ENCODE measurements at places on chromosomes 5 and 9.
A peak's percentile ranks its signal among the peaks of the same experiment; 100 is the strongest.

GRCh38 chr5:109223531-109223930 lies 186.2 kb downstream of the PJA2 start:
- no peak for DNase-seq

DNA sequence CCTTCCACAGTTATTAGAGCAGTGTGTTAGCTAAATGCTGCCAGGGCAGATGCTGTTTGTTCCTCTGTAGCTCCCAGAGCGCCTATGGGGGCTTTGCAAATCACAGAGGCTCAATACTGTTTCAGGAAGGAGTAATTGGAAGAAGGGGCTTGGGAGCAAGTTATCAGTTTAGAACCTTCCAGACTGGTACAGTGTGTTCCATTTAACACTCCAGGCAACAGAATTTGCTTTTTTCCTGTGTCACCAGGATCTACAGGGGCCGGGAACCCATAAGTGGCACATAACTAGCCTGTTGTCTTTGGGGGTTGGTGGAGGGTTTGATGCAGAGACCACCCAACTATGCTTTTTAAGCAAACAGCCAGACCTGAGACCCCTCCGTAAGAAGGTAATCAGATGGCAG lies 307.3 kb upstream of the KCNN2 start:
- no peak for DNase-seq

DNA sequence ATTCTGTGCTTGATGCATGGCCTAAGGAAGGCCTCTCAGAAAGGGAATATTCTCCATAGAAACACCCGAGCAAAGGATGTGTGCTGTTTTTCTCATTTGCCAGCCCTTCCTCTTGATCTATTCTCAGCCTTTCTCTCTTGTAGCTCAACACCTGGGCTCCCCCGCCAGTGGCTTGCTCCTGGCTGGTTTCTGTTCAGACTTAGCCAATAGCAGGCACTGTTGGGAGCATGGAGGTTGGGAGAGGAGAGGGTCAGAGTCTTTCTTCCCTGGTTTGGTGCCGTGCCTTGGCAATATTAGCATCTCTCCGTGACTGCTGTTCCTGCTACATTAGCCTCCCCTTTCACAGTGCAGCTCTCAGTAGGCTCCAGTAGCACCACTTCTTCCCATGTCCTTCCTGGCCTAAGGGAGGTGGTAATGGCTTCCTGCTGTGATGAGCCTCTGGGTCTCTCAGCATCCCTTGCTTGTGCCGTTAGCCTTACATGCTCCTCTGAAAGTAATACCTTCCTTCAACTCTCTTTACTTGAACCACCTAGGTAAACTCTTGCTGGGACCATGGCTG lies 269.7 kb upstream of the GAS1 start:
- no peak for DNase-seq

DNA sequence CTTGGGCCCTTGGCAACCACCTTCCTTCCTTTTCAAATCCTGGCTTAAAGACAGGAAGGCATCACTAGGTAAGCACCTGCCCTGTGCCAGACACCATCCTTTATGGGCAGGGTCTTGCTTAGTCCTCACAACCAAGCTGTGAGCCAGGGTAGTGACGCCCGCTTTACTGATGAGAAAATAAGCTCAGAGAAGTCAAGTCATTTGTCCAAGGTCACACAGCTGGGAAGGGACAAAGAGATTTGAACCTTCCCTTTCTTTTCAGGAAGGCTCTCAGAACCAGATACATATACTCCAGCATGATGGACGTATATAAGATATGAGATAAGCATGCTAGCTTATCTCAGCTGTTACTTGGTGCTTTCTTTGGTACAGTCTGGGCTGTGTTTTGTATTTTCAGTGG lies 76.9 kb downstream of the SH3PXD2B start:
- DNase-seq, result no peak

GRCh38 chr5:103424026-103424425 lies 138.6 kb downstream of the NUDT12 start:
- no peak for DNase-seq

DNA sequence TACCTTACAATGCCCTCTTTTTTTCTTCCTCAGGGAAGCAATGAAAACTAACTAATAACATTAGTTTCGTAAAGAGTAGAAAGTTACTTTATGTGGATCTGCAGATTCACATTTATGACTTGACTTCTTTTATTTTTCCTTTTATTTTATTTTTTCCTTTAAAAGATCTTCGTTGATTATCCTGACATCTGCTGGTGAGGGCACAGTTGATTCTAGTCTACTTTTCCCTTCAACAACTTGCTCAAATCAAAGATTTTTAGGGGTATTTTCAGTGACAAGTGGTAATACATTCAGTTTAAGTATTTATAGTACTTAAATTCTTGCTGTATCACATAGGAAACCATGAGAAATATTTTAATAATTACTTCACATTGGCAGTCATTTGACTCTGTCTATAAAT lies 4.9 kb downstream of the EDIL3 start:
- DNase-seq, result no peak

GRCh38 chr5:540906-541538 lies 16.8 kb upstream of the SLC9A3 start:
- no peak for DNase-seq

DNA sequence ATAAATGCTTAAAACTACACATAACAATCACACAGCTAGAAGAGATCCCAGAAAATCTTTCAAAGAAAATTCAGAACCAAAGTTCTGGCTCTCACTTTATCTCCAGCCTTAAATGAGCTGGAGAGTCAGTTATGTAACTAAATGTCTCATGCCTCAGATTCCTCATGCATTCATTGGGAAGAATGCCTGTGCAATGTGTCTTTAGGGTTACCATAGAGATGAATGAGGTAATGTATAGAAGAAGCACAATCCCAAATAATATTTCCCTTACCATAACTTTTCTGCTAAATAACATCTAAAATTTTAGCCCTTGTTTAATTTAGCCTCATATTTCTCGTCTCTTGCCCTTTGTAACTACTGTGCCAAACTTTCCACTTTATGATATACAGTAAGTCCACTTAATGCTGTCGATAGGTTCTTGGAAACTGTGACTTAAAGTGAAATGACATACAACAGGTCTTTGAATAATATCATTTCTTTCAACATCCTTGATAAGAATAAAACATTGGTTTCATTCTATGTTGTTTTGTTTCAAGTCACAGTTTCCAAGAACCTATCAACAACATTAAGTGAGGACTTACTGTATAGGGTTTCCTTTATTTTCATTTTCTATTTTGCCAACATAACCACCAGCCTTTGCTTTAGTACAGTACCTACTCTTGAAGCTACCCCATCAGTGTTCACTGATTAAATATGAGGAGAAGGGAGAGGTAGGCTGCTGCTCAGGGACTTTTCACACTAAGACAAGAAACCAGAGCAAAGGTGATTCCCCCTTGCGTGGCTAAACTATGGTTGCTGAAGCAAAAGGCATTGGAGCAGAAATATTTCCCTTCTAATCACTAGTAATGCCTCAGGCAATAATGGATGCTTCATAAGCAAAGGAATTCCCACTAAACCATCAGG lies 295.7 kb upstream of the PTGER4 start:
- DNase-seq, result peak; percentile 56

DNA sequence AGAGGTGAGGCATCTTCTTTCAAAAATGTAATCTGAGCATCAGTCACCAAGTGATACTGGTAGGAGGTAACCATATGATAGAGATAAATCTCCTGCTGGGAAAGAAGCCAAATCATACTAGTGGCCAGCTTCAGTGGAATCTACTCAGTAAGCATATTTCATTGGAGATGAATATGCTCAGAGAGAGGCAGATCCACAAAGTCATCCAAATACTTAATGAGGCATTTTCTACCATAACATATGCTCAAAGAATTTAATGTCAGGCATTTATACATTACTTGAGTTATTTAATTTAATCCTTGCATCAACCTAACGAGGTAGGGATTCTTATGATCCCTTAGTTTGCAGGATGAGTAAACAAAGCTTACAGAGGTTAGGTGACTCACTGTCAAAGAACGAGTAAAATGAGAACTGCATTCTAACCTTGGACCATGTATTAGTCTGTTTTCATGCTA lies 50.9 kb upstream of the DMRTA1 start:
- DNase-seq, result peak; percentile 85

DNA sequence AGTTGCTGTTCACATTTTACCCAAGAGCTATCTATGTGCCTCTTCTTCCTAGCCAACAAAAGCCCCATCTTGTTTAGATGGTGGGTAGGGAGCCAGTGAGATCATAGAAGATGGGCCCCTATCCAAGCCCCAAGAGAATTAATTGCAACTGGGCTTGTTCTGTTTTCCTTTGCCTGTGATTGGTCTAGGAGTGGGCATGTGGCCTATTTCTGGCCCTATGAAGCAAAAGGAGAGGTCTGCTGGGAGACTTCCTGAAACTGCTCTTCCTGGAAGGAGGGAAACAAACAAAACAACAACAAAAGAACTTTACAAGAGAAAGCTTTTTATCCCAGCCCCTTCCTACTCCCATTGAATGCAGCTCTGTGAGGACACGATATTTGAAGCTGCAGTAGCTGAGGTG lies 32.5 kb upstream of the ALDOB start:
- no peak for DNase-seq

DNA sequence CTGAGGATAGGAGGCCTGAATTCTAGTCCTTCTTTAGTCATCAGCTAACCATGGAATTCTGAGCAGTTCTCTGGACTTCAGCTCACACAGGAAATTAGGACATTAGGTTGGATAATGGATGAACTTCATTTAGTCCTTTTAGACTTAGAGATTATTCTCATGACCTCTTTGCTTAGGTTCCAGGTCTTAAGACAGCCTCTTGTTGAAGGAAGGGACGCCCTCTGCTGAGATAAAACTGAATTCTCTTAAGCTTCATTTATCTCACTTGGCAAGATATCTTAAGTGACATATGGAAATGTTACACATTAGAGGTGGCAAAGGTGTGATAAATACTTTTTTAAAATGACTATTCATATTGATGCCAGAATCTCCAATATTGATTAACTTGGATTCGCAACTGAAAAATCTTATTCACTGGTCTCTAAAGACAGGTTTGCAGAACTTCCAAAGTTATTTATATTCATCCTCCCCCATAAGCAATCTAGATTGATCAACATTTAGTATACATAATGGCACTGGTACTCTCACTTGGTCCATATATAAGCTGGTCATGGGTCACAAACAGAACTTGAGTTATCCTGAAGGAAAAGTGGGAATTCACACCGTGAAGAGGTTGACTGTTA lies 16.9 kb upstream of the ZNF366 start:
- DNase-seq, result peak; percentile 45

DNA sequence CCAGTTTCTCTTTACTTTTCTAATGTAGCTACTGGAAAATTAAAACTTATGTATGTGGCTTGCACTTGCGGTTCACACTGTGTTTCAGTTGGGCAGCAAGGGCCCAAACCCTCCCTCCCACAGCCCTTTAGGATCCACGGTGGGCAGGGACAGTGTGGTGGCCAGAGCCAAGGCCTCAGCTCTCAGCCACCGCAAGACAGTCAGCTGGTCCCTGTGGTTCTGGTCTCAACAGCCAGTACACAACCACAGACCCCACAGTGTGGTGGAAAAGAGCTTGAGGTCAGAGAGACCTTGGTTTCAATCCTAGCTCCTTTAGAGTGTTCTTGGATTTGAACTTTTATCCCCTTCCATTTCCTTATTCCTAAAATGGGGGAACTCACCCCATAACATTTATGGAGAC lies 153.0 kb upstream of the SMIM23 start:
- no peak for DNase-seq

DNA sequence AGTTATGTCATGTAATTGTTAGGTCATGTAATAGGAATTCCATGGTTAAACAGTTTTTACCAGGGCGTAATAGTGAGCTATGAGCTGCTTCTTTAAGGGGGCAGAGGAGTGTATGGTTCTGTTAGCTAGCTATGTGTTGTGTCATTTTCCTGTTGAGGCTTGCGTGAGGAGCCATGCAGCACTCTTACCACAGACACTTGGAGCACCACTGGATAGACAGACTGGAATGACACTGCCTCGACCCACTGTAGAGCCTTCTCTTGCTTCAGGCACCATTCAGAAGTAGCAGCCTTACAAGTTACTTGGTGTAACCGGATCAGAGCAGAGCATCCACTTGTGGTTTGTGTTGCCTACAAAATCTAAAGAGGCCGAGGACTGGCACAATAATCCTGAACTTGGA lies 28.3 kb upstream of the STOM start:
- peak; percentile 94 for DNase-seq

DNA sequence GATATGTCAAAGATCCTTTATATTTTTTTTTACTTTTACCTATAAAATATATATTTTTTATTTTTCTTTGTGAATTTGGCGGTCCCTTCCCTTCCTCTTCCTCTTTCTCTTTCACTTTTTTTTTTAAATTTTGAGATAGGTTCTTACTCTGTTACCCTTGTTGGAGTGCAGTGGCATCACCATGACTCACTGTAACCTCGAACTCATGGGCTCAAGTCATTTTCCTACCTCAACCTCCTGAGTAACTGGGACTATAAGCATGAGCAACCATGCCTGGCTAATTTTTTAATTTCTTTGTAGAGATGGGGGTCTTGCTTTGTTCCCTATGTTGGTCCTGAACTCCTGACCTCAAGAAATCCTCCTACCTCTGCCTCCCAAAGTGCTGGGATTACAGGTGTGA lies 258.0 kb upstream of the CLINT1 start:
- no peak for DNase-seq

GRCh38 chr9:90946982-90947381 lies 145.4 kb downstream of the SYK start:
- DNase-seq, result no peak

DNA sequence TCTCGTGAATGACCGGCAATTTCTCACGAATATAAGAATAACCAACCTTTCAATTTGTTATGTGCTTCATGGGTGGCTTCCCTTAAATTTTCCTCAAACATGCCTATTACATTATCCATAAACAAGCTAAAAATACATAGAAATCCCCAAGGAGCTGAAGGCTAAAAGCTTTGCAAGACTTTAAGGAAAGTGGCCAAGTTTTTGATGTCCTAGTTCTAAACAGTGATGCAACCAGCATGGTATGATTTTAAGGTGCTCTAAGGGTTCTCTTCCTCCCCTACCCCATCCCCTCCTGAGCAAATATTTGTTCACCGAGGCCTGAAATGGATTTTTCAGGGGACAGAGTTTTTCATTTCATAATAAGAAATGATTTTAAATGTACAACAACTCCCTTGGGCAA lies 79.8 kb downstream of the RGS7BP start:
- DNase-seq, result no peak

DNA sequence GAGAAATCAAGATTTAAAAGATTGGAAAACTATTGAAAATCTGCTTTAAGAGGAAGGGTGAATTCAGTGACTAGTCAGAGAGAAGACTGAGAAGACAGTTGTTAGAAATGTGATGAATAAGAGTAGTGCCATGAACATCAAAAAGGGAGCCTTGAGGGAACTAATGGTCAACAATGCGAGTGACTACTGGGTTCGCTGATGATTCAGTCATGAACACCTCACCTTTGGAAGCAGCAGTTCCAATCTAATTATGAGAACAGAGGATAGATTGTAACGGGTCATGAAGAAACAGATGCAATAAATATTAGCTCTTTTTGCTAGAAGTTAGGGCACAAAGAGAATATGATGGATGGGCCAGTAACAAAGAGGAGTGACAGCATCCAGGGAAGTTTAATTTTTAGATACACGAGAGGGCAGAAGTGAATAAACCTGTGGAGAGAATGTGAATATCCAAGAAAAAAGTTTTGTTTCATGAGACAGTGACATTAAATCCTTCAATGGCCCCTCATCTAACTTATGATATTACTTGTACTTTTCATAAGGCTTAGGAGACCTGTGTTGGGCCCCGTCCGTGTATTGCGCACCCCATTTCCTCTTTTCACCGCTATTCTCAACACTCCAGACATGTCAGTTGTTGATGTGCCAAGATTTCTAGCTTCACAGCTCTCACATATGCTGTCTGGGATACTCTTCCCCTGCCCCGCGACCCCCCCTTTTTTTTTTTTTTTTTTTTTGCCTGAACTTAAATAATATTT lies 23.5 kb upstream of the IFNE start:
- DNase-seq, result no peak

- DNase-seq, result no peak
These were observed 532.4 kb downstream of the DNAH5 start for GRCh38 chr5:13412040-13412595.

- peak; percentile 46 for DNase-seq
These were observed 367.6 kb downstream of the ARL15 start for GRCh38 chr5:53942724-53943123.

All from HS-5 (cell line).